ENCODE measurements at places on chromosomes 5 and 9.

- DNase-seq: no peak
Observed at GRCh38 chr5:156121234-156121633, 205.7 kb upstream of the SGCD start.

GRCh38 chr9:8844549-8844948 is 1045.0 kb upstream of the DMAC1 start:
- DNase-seq: no peak

GRCh38 chr5:69468631-69469030 is 24.0 kb upstream of the OCLN start:
- no peak for DNase-seq

DNA sequence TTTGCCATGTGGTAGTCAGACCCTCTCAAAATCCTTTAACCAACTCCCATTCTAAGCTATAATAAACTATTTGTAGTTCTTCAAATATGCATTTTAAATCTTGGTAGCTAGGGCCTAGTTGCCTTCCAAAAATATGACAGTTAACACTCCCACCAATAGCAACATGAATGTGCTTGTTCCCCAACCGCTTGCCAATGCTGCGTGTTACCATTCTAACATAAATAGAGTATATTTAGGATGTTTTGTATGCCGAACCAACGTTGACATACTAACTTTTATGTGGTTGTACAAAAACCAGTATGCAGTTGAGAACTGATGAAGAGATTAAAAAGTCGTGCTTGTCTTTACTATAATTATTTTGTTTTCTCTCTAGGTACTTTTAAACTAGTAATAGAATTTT is 9.0 kb downstream of the UBE2B start:
- peak; percentile 23 for DNase-seq

DNA sequence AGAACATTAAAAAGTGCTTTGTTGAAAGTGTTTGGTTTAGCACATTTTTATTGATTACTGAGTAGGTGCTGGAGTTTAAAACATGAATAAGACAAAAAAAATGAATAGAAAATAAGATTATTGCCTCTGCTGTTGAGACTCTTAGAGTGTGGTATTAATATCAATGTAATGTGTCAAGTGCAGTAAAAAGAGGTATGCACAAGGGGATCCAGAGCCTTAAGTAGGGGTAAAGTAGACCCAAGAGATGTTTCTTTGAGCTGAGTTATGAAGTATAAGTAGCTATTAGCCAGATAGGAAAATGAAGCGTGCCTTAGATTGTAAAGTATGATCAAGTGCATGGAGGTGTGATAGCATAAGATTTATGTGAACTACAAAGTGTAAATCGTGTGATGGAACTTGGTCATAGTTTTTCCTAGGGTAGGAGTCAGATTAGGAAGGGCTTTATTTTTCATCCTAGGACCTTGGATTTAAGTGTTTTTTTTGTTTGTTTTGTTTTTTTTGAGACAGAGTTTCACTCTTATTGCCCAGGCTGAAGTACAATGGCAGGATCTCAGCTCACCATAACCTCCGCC is 45.2 kb downstream of the NSD1 start:
- no peak for DNase-seq

GRCh38 chr9:126397056-126397455 is 70.4 kb downstream of the MVB12B start:
- peak; percentile 86 for DNase-seq

DNA sequence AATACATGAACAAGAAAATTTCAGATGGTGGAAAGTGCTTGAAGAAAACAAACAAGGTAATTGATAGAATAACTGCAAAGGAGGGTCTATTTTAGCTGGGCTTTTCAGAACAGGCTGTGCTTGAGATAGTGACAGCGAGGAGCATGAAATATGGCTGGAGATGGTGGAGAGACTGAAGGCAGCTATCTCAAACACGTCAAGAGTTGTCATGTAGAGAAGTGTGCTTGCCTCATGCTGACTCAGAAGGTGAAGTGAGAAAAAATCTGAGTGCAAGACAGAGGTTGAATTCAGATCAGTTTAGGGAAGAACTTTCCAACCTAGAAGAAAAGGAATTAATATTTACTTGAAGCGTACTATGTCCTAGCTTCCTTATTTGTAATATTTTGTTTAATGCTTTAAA is 115.5 kb upstream of the RANBP3L start:
- no peak for DNase-seq

DNA sequence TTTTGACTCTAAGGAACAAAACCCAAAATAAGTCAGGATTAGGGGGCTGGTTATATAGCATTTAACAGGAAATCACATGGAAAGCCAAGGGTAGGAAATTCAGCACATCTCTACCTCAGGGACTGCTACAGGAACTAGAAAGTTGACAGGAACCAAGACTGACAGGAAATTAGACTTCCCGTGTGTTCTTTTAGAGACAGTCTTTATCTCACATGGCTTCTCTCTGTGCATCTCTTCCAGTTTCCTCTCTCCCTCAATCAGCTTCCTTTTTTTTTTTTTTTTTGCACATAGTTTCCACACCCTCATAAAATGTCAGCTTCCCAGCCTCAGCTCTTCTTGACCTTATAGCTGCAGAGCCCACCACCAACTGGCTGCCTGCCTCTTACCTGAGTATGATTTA is 4.8 kb downstream of the RECK start:
- DNase-seq: no peak

GRCh38 chr9:33166231-33167083 is 679 bp downstream of the B4GALT1 start:
- DNase-seq: peak; percentile 14

Measured in activated CD4-positive, alpha-beta T cell treated with anti-CD3 and anti-CD28 coated beads, Interleukin-2, amount 10 ng/mL, durations not matched to agents 7 days and 5 days (primary cell).